ENCODE measurements at places on chromosomes 12 and 14.

GRCh38 chr12:32117316-32117715, 10.7 kb downstream of the BICD1 start:
- DNase-seq, result no peak

GRCh38 chr12:115756271-115756670, 521.2 kb downstream of the MED13L start:
- no peak for DNase-seq

- DNase-seq, result no peak
These were observed 56.6 kb downstream of the WDR20 start for GRCh38 chr14:102196039-102196901.

DNA sequence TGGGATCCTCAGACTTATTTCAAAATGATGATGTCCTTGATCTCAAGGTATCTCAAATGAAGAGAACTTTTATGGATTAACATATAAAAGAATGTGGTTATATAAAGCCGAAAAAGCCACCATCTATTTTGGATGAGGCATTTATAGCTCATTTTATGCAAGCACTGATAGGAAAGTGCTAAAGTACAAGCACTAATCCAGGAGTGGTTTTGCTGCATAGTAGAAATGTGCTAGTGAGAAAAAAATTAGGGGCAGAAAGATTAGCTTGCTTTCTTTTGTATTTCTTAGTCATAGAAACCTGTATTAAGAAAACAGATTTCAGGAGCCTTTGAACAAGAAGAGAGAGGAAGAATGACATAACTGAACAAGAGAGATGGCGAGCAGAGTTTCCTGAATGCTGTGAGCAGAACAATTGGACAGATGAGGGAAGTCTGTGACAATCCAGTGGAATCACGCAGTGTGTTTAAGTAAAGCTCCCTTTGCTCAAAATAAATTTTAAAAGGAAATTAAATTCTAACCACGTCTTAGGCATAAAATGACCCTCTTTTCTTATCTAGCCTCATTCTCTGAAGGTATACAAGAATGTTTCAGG, 238.2 kb upstream of the NOVA1 start:
- DNase-seq, result no peak

DNA sequence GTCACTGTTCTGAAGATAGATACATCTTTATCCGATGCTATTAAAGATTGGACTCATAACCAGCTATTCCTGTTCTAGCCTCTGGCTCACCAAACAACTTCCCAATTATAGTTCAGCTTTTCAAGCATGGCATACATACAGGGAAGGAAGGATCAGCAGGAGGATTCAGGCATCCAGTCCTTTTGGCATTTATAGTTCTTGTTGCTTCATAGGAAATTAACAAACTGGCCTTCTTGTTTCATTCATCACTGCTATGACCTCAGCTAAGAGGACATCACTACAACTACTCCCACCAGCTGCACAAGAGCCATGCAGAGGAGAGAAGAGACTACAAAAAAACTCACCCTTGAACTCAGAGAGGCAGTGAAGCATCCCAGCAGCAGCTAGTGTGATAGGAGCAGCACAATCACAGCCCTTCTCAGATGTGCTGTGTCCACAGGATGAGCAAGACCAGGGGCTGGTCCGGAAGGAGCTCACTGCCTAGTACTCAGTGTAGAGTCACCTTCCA, 100.5 kb downstream of the SPTSSA start:
- DNase-seq, result no peak

GRCh38 chr12:82896979-82897378, 210.3 kb downstream of the TMTC2 start:
- DNase-seq, result no peak

DNA sequence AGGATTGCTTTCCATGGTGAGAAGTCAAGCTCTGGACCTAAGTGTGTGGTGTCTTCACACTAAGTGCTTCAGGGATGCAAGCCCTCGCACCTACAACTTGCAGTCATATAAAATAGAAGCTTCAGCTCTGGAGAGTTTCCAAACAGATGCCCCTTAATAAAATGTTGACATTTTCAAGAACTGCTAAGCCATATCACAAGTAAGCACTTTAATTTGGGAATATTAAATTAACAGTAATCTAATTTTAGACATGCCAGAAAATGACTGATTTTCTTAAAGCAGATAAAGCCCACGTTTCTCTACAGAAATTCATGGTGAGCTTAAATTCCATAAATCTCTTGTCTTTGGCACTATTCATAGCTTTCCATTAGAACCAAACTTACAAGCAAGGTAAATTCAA, 600.1 kb upstream of the FLRT2 start:
- no peak for DNase-seq

- no peak for DNase-seq
These were observed 572 bp downstream of the EFS start for GRCh38 chr14:23364164-23365035.

- DNase-seq, result no peak
These were observed 14.5 kb downstream of the KIF26A start for GRCh38 chr14:104152686-104153393.

GRCh38 chr14:38867561-38868150, 235.4 kb downstream of the SEC23A start:
- peak; percentile 30 for DNase-seq

DNA sequence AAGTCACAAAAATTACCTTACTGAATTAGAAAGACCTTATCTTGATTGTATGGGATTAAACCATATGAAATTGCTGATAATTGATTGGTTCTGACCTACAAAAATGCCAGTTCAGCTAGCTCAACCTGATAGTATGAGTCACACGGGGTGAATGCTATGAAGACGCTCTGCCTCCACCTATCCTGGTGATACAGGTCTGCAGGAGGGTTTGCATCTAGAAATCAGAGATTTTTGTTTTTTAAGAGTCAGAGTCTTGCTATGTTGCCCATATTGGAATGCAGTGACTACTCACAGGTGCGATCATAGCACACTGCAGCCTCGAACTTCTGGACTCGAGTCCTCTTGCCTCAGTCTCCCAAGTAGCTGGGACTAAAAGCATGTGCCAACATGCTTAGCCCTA, 120.4 kb downstream of the HMGA2 start:
- DNase-seq, result no peak

DNA sequence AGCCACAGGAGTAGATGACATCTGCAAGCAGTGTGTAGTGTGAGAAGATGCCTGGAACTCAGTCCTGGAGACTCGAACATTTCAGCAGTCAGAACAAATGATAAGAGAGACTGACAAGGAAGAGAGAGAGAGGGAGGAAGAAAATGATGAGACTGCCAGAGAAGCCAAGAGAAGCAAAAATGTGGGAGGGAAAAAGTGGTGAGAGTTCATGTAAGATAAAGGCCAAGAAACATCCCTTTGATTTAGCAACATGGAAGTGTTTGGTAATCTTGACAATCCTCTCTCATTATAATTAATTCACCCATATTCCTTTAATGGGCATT, 42.6 kb downstream of the LIMA1 start:
- no peak for DNase-seq

DNA sequence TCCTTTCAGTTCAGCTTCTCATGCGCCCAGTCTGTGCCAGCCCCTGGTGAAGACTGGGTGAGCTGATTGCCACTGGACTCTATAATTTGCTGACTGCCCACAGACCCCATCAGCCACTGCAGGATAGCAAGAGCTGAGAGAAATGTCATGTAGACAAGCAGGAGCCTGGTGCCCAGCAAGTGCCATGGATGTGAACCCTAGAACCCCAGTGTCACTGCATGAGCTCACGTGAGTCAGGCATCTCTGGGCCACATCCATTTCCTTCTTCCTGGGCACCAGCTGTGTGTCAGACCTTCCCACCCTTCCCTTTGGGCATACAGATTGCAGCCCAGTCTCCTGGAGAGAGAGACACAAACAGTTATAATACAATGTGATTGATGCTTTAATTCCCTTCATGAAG, 73.8 kb downstream of the NTF3 start:
- DNase-seq, result no peak

DNA sequence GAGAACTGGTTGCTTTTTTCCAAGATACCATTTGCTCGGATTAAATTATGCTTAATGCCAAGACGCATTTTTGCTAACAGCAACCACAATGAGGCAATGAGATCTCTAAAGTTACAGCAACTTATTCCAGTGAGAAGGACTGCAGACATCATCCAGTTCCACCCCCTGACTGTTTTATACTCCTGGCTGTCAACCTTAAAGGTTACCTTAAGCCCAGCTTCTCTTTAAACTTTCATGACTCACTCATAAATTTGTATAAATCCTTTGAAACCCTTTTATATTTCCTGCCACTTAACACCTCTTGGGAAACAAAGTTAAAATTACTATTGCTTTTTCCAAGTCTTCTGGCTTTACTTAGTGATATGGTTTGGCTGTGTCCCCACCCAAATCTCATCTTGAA, 80.2 kb downstream of the TMTC1 start:
- no peak for DNase-seq

DNA sequence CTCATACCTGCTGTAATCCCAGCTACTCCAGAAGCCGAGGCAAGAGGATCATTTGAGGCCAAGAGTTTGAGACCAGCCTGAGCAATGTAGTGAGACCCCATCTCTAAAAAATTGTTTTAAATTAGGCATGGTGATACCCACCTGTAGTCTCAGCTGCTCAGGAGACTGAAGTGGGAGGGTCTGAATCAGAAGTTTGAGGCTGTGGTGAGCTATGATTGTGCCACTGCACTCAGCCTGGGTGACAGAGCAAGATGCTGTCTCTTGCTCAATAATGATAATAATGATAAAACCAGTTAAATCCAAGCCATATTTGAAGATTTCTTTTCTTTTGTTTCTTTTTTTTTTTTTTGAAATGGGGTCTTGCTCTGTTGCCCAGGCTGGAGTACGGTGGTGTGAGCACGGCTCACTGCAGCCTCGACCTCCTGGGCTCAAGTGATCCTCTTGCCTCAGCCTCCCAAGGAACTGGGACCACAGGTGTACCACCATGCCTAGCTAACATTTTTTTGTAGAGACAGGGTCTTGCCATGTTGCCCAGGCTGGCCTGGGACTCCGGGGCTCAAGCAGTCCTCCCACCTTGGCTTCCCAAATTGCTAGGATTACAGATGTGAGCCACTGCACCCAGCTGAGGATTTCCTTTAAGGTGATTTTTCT, 12.8 kb downstream of the PSMA6 start:
- no peak for DNase-seq

GRCh38 chr14:67583711-67584644, 16.1 kb downstream of the PIGH start:
- DNase-seq, result no peak

DNA sequence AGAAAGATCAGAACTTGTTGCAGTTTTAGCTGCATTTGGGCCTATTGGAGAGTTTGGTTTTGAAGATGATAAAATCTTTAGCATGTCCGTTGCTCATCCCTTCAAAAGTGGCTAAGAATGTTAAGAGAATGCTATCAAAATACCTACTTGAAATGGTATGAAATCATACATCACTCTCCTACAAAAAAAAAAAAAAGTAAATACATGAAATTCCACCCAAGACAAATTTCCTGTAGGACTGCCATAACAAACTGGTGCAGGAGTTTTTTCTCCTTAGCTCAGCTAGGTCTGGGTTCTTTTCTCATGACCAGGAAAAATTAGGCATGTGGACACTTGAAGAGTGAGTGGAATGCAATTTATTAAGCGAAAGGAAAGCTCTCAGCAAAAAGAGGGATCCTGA, 15.9 kb upstream of the FAR2 start:
- DNase-seq, result no peak

- DNase-seq, result no peak
These were observed 451.6 kb downstream of the TRHDE start for GRCh38 chr12:72723732-72724131.

- DNase-seq, result no peak
These were observed 15.2 kb downstream of the DAD1 start for GRCh38 chr14:22573804-22574203.

GRCh38 chr12:68381476-68382219, 49.5 kb upstream of the MDM1 start:
- no peak for DNase-seq
